Kidney glomerular epithelial cell (primary cell): ENCODE measurements at places on chromosomes 7 and 10.

DNA sequence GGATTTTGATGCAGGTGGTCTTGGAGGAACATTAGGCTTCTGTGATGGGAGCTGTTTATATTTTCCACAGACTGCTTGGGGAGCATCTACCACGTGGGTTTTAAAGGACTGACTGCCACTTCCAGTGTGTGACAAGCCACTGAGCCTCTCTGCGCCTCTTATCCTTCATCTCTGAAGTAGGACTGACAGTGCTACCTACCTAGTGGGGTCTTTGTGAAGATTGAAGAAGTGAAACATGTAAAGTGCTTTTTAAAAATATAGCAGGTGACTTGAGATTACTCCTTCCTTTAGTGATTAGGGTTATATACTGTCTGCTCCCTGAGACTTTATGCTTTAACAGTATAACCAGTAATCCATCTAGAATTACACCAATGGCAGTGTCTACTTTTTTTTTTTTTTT lies 29.9 kb downstream of the NKX2-3 start:
- no peak for DNase-seq

- DNase-seq, result no peak
Observed at GRCh38 chr10:78934532-78934898, 134.3 kb upstream of the ZMIZ1 start.

GRCh38 chr10:10333622-10334021 lies 684.0 kb upstream of the CELF2 start:
- DNase-seq, result no peak

DNA sequence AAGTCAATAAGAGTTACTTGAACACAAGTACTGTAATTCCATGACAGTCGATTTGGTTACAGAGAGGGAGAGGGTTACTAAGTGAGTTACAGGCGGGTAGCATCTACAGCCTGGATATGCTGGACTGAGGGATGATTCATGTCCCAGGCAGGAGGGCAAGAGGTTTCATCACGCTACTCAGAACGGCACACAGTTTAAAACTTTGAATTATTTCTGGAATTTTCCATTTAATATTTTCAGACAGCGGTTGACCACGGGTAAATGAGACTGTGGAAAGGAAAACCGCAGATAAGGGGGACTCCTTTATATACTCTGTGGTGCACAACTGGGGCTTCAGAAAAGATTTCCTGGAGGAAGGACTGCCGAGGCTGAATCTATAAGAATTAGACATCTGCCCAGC lies 25.7 kb upstream of the LRRC4 start:
- no peak for DNase-seq

DNA sequence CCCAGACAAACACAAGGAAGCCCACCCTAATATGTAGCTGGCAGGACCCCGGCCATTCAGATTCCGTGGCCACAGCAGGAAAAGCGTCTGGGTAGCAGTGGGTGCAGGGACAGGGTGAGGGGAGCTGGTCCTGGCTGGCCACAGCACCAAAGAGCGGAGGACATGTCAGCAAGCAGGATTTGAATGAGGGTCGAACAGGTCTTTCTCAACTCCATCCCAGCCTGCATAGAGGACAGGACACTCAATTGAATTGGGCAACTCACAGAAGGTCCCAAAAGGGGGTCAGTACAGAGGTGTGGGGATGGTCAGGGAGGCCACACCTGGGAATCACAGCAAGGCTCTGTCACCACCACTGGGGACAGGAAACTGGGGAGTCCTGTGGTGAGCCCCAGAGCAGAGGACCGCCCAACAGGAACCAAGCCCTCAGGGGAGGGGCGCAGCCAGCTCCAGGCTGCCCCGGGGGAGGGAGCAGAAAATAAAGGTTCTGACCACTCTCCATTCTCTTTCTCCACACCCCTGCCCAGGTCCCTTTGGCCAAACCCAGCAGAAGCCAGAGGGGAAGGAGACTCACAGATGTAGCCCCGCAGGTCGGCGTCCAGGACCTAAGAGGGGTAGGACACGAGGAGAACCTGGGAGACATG lies 108.7 kb upstream of the PPP2R2D start:
- DNase-seq, result no peak

DNA sequence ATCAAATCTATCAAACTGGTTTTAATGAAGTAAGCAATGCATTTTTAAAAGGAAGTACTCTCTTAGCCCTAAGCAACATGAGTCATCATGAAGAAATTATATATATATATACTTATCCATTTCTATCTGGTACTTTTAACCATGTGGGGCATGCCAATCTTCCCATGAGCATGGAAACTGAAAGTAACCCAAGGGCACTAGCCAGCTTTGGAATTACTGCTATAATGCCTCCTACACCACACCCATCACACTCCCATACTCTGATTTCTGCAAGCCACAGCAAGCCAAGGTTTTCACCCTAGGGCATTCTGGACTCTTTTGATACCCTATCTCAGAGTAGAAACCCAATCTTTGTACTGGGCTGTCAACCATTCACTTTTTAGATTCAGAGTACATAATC lies 204.6 kb downstream of the IMMP2L start:
- no peak for DNase-seq

GRCh38 chr7:77242068-77242467 lies 42.4 kb upstream of the FGL2 start:
- no peak for DNase-seq

DNA sequence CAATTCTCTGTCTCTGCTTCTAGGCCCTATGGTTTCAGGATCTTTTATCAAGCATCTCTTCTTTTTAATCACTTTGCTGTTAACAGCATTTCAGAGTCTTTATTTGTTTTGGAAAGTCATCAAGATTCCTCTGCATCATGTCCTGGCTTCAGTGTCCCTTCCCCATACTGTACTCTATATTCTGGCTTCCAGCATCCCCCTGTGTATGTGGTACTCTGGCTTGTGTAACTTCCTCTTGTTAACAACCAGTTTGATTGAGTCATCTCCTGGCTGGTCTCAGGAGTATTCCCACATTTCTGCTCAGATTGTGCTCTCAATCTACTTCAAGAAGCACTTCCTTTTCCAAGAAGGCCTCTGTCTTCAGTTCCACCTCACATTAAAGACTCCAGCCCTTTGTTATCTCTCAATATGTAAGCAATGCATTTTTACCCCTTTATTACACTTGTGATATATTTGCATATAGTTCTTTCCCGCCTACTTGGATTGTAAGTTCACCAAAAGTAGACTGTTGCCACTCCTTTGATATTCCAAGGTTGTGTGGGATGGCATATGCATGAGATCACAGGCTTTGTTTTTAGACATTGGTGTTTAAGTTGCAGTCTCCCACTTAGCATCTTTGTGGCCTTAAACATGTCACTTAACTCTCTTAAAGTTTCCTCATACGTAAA lies 15.1 kb upstream of the ATE1 start:
- peak; percentile 6 for DNase-seq

DNA sequence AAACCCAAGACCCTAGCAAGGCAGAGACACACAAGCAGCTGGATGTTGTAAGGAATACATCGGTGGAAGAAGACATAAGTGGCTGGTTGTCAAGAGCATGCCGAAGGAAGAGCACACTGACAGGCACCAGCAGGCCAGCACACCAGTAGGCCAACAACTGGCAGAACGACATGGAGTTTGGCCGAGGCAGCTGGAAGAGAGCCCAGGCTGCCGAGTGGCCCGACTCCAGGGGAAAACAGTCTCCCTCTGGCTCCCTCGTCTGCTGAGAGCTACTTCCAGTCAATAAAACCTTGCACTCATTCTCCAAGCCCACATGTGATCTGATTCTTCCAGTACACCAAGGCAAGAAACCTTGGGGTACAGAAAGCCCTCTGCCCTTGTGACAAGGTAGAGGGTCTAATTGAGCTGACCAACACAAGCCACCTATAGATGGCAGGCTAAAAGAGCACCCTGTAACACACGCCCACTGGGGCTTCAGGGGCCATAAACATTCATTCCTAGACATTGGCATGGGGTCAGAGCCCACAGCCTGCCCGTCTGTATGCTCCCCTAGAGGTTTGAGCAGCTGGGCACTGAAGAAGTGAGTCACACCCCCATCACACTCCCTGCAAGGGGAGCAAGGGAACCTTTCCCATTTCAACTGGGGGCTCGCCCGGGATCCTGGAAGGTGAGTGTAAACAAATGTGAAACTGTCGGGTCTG lies 14.7 kb upstream of the TNS3 start:
- DNase-seq, result no peak

DNA sequence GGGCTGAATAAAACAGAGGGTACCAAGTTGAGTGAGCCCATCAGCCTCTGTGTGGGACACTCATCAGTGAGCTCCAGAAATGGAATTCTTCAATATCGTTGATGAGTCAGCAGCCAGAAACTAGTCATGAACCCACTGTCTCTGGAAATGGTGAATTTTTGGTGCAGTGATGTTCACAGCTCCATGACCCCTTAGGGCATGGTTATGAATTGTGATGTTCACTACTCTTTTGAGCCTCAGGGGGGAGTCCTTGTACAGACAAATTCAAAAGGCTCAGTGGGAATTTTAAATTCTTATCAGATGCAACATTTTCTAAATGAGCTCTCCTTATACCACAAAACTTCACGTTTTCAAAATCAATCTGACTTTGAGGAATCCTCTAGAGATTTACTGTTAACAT lies 335.7 kb downstream of the PHTF2 start:
- peak; percentile 71 for DNase-seq
